Activated effector memory CD4-positive, alpha-beta T cell treated with Interleukin-2 at 50 U/mL for 16 hours (primary cell): ENCODE measurements at places on chromosomes 3 and 15.

DNA sequence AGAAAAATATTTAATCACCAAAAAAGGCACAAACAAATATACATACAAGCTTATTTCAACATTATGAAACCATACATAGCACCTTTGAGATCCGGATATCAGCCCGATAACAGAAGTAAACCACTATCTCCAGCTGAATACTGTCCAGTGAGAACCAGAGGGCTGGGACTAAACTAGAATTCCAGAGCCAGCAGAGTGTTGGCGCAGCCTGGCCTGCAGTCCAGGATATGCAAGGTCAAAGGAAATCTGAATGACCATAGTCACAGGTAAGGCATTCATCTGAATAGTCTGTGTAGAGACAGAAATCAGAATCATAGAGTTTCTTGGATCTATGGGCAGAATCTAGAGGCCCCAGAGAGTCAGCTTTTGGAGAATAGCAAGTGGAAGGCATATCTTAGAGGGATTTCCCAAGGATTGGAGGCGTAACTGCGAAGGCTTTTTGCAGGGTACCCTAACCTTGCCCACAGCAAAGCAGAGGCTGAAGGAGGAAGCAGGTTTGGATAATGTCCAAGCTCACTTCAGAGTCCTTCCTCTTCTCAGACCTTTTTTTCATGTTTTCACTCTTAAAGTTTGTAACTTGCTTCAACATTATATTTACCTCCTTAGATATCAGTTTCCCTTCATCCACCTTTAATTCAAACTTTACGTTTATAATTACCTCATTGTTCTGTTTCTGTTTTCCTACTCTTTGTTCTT is 32.5 kb upstream of the TP63 start:
- DNase-seq = no peak

- no peak for DNase-seq
Observed at GRCh38 chr3:102979682-102980354, 545.0 kb downstream of the ZPLD1 start.

- no peak for DNase-seq
Observed at GRCh38 chr15:96972201-96972600, 641.7 kb downstream of the NR2F2 start.

DNA sequence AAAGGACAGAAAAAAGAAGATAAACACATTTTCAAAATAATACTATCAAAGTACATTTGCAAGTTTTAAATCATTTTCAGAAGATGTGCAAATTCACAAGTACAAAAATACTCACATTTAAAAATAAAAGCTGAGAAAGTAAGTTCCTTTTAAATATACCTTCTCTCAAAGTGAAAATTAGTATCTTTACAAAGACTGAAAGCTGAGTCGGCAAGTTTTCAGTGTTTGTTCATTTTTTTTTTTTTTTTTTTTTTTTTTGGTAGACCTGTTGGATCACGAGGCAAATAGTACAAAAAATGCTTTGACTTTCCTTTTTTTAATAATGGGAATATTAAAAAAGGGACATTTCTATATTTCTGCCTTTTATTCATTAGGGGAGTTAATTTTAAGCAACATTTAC is 317.8 kb downstream of the LSAMP start:
- no peak for DNase-seq

- no peak for DNase-seq
Observed at GRCh38 chr3:178202194-178202593, 334.0 kb upstream of the KCNMB2 start.

- DNase-seq = no peak
Observed at GRCh38 chr15:93848490-93848889, 382.9 kb upstream of the MCTP2 start.

- DNase-seq = no peak
Observed at GRCh38 chr3:46545818-46546630, 20.1 kb downstream of the LRRC2 start.

DNA sequence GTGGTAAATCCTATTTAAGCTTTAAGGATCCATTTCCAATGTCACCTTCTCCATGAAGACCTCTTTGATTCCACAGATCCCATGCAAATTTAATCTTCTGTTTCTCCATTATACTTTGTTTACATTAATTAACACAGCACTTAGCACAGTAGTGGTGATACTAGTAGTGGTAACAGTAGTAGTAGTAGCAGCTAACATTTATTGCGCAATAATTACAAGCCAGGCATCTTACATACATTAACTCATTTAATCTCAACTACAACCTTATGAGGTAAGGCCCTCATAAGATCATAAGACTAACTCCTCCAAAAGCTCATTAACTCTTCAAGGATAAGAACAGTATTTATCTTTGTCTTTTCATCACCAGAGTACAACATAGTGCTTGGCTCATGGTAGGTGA is 54.8 kb upstream of the FSIP1 start:
- no peak for DNase-seq

GRCh38 chr3:80097674-80098073 is 329.9 kb upstream of the ROBO1 start:
- DNase-seq = no peak

DNA sequence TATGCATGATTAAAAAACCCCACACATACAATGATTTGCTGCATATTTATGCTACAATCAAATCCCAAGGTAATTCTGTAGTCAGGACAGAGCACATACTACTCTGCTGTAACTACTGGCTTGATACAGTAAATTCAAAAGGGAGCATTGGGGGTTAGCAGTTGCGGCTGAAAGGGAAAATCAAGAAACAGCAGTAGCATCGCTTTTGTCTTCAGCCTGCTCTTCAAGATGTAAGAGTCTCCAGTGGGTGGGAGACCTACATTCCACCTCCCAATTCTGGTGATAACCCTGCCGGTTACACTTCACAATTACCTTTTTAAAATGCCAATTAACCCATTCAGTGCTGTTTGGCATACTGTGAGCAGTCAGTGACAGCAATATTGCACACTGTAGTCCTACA is 259.4 kb downstream of the NR2F2 start:
- no peak for DNase-seq
